GM13977 (cell line): ENCODE measurements at places on chromosomes 13 and 19.

DNA sequence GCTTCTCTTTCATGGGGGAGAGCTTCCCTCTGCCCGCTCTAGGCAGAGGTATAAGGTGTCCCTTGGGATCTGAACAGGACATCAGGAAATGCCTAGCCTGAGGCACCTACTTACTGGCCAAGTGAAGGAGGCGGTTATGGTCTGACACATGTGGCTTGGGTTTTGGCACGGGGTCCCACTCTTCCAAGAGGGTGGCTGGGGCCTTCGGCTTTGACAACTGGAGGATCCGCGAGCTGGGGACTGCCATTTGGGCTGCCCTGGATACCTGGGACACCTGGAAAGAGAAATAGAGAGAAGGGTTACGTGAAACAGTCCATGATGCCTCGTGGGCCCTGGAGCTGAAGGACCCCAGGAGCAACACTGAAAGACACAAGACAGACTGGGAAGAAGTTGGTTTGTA is 22.4 kb upstream of the MIER2 start:
- no peak for DNase-seq

GRCh38 chr13:24630851-24631620 is 49.2 kb upstream of the ATP12A start:
- DNase-seq, result no peak

DNA sequence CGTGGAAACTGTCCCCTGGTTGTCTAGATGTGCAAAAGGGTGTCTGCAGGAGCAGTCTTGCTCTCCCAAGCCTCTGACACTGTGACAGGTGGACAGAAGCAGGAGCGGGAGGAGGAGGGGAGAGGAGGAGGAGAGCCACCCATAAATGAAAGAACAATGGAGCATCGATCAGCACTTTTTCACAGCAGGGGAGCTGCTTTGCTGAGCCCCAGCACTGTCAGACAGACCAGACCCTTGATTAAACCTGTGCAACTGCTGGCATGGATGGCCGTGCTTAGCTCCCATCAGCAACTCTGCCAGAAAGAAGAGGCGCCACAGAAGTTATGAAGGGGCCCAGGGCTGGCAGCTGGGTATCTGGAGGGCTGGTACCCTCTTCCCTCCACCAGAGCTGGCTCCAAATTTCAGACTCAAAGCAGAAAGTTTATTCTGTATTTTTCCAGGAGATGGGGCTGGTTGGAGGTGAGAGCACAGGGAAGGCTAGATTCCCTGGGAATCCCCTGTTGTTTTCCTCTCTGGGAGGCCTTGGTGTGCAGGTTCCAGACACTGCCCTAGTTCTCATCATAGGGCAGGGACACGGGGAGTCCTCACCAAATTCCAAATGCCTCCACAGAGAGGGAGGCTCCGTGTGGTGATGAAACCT is 1192.2 kb downstream of the UQCRFS1 start:
- no peak for DNase-seq

DNA sequence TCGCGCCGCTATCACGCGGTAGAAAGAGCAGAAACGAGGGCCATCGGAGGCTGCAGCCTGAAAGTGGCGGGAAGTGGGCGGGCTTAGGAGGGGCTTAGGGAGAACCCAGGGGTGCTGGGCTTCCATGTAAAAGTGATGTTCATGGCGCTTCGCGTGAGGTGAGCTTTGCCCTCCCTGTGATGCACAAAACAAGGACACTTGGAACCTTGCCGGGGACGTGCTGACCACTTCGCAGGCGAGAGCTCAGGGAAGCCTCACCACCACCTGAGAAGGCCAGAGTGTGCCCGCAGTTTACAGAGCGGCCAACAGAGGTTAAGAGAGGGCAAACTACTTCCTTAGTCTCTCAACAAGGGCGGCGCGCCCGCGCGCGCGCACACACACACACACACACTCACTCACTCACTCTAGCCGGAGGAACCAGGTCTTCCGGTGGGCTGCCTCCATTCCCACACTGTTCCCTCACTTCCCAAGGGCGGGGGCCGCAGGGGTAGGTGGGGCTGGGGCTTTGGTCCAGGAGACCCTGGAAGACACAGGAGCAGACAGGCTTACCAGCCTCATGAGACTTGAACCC is 651 bp downstream of the GAPDHS start:
- DNase-seq, result no peak

DNA sequence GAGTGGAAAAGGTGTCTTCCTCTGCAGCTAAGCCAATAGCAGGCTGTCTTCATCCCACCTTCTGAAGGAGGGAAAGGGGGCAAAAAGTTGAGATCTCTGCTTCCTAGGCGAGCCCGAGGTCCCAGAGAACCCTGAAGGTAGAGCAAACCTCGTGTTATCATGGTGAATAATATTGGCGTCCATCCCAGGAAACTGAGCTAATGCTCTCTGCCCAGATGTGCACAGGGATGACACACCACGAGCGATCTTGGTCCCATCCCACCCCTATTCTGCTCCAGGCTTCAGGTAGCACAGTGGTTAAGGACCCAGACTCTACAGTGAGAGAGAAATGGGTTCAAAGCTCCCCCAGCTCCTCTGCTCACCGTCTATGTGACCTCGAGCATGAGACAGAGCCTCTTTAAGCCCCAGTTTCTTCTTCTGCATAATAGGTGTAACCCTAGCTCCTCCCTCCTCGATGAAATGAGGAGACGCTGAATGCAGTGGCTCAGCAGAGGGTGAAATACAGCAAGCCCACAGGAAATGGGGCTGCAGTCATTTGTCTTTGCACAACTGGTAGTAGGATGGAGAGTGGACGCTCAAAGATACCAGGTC is 9.9 kb upstream of the CEACAM20 start:
- DNase-seq, result no peak

DNA sequence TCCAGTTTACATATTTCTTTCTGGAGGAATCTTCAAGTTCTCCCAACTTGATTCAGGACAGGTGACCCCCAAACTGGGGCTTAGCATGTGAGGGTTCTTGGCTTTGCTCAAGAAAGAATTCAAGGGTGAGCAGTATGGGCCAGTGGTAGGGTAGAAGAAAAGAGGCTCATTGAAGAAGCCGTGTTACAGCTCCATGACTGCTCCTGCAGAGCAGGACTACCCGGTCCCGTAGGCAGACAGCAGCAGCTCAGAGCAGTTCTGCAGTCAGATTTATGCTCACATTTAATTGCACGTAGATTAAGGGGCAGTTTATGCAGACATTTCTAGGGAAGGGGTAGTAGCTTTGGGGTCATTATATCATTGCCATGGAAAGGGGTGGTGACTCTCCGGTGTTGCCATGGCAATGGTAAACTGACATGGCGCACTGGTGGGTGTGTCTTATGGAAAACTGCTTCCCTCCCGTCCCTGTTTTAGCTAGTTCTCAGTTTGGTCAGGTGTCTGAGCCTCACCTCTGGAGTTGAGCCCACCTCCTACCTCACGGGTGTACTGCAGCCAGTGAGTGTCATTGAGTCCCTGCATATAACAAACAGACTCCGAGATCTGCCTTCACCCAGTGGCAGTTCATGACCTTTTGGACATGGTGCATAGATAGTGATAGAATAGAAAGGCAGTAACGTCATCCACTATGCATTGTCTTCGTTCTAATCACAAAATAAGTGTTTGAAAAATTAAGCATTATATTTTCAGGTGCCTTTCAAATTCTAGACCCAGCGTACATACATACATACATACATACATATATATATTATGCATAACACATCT is 16.0 kb upstream of the ZNF792 start:
- DNase-seq, result no peak

DNA sequence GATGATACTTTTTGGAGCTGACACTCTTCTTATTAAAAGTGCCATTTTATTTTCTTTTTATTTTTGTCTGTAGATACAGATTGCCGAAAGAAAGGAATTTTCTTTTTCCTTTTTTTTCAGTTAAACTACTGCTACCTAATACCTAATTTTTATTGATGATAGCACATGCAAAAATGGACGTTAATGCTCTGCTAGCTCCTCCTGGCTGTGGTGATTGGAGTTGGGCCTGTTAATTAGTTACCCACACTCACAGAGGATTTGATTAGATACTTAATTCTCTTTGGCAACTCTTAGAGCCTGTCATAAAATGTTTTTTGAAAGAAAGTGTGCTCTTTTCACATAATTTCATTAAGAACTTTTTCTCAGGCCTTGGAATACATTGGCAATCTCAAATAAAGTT is 366.8 kb downstream of the DCT start:
- DNase-seq, result no peak

GRCh38 chr13:114226088-114226487 is 8.6 kb upstream of the CDC16 start:
- no peak for DNase-seq
